Suprapubic skin (tissue), 4 donors: ENCODE measurements at places on chromosomes 16 and 17. TPM values are rescaled to one million over a fixed set of nuclear protein-coding genes. Genes with fewer than 3 reads are reported as not detected.

DNA sequence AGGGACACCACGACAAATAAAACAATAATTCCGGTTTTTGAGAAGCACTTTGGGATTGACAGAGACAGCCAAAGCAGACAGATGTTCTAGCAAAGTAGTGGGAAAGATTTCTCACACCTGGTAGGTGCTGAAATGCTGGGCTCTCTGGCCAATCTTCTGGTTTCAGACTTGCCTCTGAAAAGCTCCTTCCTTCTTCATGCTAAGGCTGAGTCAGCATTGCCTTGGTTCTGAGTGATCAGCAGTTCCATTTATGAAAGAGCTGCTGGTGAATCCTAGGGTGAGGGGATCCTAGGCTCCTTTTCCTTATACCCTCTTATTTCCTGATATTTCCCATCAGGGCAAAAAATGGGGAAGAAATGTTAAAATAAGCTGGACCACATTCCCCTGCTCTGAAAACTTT is 268.7 kb upstream of the SALL1 start:
- DNase-seq: no peak

- no peak for DNase-seq
These were observed 2.6 kb upstream of the ANKFN1 start for GRCh38 chr17:56150649-56151048.

Gene KRT23
- 84.6 TPM for total RNA-seq

Gene SMARCE1
- 104 TPM for total RNA-seq

Gene TMEM220
- 12.1 TPM for total RNA-seq
